Stimulated activated CD4-positive, alpha-beta T cell treated with anti-CD3 and anti-CD28 coated beads, Interleukin-15, amount 100 ng/mL, for 48 hours (primary cell): ENCODE measurements at places on chromosomes 5 and 9.

- no peak for DNase-seq
Measured at GRCh38 chr9:76013809-76014208, 123.3 kb downstream of the PCSK5 start.

GRCh38 chr5:132064140-132064539 lies 3.7 kb downstream of the IL3 start:
- DNase-seq: no peak

DNA sequence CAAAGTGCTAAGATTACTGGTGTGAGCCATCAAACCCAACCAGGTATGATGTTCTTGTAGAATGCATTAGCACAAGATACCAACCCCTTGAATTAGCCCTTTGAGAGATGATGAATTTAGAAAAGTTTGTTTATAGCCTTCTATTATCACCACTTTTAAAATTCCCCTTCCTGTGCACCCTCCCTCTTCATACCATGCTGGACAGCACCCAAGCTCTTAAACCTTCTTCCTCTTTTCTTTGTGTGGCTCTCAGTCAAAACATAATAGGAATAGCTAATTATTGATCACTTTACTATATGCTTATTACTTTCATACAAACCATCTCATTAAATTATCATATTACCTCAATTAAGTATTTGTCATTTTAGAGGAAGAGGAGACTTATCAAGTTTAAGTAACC lies 87.6 kb upstream of the TMED7 start:
- DNase-seq: no peak

DNA sequence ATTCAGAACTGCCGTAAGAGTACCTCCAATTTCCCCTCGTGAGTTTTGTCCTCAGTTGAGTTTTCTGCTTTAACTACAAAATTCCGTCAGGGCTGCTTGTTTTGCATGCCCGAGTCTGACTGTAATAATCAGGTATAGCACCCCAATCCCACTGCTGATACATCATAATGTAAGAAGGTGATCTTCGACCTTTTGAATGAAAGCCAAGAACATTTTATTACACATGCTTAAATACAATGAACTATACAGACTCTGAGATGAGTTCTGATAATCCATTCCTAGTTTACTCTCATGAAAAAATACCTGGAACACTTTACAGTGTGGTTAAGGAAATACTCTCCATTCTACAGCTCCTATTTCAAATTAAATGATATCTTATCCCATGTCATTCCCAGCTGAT lies 49.2 kb upstream of the TSLP start:
- no peak for DNase-seq

DNA sequence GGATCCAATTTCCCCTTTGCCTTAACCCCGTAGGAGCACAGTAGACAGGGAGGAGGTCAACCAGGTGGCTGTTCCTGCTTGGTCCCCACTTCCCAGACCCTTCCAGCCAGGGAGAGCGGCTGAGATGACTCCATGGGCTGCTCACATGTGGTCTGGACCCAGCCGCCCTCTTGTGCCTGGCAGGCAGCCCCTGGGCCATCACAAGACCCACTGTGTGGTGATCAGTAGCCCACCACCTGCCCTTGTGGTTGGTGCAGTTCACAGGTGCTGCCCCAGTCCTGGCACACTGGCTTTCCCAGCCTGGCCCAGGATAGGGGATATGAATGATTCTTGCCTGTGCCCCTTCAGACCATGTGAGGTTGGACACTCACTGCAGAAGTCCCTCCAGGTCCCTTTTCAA lies 1556.7 kb downstream of the FOXD4L5 start:
- no peak for DNase-seq

DNA sequence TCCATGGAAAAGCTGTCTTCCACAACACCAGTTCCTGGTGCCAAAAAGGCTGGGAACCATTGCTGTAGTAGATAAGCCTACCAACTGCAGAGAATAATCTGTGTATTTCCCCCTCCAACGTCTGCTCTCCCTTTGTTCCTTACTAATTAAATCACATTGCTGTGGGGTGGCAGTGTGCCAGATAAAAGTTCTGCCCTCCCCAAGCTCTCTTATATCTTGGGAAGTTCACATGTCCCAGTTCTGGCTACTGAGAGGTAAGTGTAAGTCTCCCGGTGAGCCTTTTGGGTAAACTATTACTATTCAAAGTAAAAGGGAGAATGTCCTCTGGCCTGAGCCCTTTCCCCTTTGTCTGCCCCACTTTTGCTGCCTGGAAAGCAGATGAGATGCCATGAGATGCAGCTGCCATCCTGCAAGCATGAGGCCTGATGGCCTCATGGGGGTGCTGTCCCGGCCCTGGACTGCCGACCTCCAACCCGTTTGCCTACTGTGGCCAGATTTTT lies 14.7 kb downstream of the ENC1 start:
- DNase-seq: no peak

- DNase-seq: no peak
Measured at GRCh38 chr5:149445739-149446369, 66.8 kb upstream of the IL17B start.

- DNase-seq: no peak
Measured at GRCh38 chr9:114604989-114605388, 6.1 kb upstream of the TMEM268 start.

GRCh38 chr9:32442433-32442832 lies 58.0 kb downstream of the ACO1 start:
- DNase-seq: no peak

DNA sequence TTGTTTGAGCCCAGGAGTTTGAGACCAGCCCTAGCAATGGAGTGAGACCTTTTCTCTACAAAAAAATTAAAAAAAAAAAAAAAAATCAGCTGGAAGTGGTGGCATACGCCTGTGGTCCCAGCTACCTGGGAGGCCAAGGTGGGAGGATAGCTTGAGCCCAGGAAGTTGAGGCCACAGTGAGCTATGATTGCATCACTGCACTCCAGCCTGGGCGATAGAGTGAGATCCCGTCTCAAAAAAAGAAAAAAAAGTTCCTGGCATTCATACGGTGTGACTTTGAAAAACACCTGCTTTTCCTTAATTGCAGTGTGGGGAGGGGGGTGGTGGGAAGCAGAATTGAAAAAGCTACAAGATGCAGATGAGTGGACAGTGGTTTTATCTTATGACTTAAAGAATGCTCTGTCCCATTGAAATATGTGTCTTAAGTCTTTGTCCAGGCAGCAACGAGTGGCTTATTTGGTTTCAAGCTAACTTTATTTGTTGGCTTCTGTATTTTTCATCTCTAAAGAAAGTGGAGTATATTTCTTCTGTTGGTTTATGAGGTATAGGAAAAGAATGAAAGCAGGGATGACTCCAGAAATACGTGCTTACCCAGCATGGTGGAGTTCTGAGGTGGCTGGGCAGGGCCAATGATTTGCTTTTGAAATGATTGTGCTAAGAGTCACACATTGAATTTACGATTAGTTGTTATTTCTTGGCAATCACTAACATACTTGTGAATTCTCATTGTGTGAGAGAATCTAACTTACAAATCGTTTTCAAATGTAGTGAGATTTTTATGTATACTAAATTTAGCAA lies 27.8 kb downstream of the ROPN1L start:
- no peak for DNase-seq
